ENCODE measurements at places on chromosomes 3 and 15.

GRCh38 chr3:23389089-23389488 lies 186.0 kb downstream of the UBE2E2 start:
- no peak for DNase-seq

DNA sequence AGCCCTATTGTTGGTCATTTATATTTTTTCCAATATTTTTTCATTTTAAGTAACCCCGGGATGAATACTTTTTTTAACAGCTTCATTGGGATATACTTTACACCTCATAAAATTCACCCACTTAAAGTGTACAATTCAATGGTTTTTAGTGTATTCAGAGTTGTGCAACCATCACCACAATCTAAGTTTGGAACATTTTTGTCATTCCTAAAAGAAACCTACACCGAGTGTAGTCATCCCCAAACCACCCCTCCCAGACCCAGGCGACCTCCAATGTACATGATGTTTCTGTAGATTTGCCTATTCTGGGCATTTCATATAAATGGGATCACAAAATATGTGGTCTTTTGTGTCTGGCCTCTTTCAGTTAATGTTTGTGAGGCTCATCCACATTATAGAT lies 118.3 kb upstream of the FRMD4B start:
- DNase-seq, result no peak

GRCh38 chr3:19888428-19889152 lies 45.4 kb downstream of the EFHB start:
- DNase-seq, result no peak

- no peak for DNase-seq
Observed at GRCh38 chr3:141384157-141384556, 15.9 kb downstream of the ZBTB38 start.

DNA sequence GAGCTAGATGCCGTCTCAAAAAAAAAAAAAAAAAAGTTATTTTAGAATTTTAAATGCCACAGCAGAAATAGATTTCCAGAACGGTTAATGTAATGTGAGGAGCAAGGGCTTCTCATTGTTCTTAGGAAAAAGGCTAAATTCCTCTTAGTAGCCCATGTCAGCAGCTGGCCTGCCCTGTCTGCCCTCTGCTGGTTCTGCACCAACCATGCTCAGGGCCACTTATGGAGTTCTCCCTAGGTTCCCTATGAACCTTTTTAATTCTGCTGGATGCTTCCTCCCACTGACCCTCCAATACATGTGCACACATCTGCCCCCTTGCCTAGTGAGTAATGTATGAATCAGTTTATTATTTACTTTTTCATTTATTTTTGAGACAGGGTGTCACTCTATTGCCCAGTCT lies 32.2 kb upstream of the DPPA4 start:
- DNase-seq, result no peak

- no peak for DNase-seq
Observed at GRCh38 chr3:187720337-187720670, 17.9 kb upstream of the RTP2 start.

- DNase-seq, result no peak
Observed at GRCh38 chr15:27694506-27695087, 404.5 kb downstream of the OCA2 start.

DNA sequence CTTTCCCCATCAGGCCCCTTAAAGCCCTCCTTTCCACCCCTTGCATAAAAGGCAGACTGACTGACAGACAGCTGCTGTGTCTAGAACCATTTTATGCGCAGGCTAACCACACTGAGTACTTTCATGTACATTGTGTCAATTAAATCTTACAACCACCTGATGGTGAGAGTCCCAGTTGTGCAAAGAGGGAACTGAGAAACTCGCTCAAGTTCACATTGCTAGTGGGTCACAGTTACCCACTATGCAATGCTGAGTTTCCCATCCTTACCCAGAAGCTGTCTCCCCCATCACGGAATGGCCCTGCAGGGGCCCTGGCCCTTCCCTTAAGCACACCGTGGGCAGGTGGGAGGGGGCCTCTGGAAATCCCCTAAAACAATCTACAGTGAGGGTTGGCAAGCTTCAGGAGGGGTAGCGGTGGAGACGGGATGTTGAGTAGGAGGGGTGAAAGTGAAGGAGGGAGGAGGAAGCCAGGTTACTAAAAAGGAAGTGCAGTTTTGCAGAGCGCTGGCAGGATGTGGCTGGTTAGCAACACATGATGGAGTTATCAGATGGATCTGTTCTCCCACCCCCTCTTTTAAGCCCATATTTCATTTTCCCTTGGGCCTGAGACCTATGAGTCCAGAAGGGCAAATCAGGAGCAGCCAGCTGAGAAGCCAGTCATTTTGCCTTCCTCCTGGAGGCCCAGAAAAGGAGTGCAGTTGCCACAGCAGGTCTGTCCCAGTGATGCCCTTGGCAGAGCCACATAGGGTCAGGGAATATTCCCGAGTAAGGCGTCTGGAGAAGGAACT lies 30.0 kb downstream of the STARD5 start:
- no peak for DNase-seq

DNA sequence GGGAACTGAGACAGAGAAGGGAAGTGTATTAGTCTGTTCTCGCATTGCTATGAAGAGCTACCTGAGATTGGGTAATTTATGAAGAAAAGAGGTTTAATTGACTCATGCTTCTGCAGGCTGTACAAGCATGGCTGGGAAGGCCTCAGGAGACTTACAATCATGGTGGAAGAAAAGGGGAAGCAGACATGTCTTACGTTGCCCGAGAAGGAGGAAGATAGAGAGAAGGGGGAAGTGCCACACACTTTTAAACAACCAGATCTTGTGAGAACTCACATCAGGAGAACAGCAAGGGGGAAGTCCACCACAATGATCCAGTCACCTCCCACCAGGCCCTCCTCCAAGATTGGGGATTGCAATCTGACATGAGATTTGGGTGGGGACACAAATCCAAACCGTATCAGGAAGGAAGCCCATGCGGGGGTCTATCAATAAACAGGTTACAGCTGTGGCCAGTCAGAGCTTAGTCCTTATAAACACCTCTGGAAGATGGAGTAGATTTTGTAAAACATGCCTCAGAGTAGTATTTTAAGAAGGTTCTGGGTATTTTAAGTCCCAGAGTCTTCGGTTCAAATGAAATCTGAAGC lies 153.9 kb downstream of the GHSR start:
- no peak for DNase-seq

DNA sequence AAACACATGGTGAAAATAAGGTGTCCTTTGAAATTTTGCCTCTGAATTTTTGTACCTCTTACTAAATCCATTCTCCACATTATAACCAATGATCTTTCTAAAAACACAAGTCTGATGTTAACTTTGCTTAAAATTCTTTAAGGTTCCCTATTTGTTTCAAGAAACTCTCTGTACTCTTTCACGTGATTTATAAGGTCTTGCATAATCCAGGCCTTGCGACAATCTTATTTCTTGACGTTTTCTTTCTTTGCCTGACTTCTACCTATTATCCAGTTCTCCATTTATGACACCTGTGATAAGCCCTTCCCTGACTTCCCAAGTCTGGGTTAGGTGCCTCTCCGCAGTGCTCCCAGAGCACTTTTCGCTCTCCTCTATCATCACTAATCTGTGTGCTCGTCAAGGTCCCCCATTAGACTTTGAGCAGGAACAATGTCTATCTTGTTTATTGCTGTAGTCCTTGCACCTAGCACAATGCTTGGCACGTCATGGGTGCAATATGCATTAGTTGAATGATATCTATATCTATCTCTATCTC lies 24.3 kb upstream of the KPNA1 start:
- DNase-seq, result no peak

DNA sequence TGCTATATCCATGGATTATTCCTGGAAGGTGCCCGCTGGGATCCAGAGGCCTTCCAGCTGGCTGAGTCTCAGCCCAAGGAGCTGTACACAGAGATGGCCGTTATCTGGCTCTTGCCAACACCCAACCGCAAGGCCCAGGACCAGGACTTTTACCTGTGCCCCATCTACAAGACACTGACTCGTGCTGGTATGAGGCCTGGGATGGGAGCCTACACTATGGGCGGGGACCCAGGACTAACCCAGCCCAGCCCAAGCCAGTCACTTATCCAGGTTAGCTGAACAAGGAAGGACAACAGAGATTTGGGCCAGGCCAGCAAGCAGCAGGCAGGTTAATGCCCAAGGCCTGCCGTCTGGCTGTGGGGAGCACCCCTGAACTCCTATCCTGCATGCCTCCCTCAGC lies 45.3 kb downstream of the SEMA3G start:
- peak; percentile 64 for DNase-seq

DNA sequence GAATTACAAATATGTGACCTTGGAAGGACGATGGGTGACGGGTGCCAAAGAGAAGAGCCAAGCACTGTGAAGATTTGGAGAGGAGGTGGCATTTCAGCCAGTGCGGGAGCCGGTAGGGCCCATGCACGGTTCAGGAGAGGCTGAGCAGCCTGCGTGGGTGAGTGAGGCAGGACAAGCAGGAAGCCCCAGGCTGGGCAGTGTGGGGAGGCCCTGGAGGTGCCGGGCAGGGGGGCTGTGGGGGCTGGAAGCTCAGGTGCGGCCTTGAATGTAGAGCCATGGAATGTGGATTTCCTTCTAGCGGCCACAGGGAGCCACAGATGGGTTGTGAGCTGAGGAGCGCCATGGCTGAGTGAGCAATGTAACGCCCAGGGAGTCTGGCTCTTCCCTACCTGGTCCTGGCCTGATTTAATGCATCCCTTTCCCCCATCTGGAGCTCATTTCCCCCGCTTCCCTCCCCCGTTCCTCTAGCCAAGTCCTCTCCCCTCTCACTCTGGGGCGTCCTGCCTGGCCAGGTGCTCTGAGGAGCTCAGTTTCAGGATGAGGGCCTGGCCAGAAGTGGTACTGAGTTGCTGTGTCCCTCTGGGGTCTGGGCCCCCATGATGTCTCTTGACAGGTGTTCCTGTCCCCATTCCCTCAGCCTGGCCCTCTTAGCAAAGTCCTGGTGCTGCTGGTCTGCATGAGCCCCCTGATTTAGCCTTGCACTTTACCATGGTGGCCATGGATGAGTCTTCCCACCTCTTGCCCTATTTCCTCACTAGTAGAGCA lies 41.8 kb upstream of the IQSEC1 start:
- DNase-seq, result peak; percentile 65

DNA sequence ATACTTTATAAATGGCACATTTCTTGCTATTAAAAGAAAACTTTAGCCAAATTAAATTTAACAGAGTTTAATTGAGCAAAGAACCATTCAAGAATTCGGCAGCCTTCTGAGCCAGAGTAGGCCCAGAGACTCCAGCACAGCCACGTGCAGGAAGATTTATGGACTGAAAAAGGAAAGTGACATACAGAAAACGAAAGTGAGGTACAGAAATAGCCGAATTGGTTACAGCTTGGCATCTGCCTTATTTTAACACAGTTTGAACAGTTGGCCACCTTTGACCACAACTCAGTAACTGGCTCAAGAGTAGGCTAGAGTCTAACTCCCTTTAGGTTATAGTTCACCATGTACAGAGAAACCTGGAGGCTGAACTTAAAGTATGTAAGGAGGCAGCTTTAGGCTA lies 17.6 kb downstream of the CFAP44 start:
- no peak for DNase-seq

GRCh38 chr3:17182166-17182565 lies 297.4 kb downstream of the PLCL2 start:
- DNase-seq, result no peak

DNA sequence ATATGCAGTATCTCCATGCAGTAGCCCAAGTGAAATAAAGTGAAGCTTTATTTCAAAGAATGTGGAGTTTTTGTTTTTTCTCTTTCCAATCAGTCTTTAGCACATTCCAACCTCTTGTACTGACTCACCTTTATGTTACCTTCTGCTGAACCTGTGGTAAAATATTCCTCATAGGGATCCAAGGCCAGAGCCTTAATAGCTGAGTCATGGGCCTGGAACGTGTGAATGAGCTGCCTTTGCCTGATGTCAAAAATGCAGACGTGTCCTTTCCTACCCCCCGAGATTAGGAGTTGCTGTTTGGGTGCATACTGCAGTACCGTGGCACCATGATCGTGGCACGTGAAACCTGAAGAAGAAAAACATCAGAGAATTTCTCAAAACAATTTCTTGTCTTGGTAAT lies 108.5 kb downstream of the GLDN start:
- DNase-seq, result no peak

DNA sequence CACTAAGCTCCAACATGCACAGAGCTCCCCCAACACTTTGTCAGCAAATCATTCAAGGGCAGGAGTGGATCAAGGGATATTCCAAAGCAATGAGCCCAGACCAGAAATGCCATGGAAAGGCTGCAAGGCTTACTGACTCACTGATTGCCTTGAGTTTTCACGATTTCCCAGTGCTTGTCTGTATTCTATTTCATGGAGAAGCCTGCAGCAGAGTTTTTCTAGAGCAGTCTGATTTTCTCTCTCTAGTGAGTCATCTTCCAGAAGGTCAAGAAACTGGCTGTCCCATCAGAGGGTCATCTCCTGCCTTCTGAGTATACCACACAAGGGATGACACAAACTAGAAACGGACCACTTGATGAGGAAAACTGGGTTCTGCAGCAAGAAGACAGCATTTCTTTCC lies 16.5 kb downstream of the LMCD1 start:
- no peak for DNase-seq

DNA sequence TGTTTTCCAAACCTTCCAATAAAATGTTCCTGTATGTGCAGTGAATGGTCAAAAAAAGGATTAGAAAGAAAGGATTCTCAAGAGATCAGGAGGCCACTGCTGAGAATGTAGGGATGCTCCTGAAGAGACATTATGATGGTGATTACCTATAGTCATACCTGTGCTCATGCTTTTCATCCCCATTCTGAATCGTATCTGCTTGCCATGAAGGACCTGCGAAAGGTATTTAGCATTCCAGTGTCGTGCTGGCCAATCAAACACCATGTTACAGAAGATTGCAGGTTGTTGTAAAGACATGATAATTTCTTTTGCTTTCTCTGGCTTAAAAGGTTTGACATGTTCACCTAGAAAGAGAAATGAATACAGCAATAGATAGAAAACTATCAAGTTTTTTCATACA lies 16.1 kb downstream of the HSPBAP1 start:
- DNase-seq, result no peak

GRCh38 chr3:141386126-141386488 lies 17.8 kb downstream of the ZBTB38 start:
- no peak for DNase-seq

DNA sequence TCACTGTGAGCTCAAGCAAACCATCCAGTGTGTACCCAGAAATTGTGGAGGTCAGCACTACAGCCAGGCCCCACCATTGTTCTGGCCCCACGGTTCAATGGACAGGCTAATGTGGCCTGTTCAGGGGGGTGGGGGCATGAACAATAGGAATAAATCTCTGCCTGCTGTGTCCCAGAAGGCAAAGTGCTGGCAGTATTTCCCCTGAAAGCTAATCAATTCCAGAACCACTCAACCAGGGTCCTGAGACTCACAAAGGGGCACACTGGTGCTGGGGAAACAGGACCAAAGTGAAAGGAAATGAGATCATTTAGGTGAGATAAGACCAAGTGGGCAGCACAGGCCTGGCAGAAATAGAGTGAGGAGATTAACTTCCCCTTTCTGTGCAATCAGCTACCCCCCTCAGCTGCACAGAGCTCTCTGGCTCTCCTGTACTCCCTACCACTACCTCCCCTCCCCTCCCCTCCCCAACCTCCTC lies 11.5 kb downstream of the CRYGS start:
- DNase-seq, result no peak

GRCh38 chr15:80480171-80480811 lies 76.1 kb downstream of the ARNT2 start:
- no peak for DNase-seq

- DNase-seq, result no peak
Observed at GRCh38 chr3:70753572-70753971, 441.1 kb upstream of the MDFIC2 start.
